GM12891 (cell line): ENCODE measurements at places on chromosomes 6 and 20.

- no peak for DNase-seq
Measured at GRCh38 chr6:155380666-155381332, 66.5 kb upstream of the TFB1M start.

DNA sequence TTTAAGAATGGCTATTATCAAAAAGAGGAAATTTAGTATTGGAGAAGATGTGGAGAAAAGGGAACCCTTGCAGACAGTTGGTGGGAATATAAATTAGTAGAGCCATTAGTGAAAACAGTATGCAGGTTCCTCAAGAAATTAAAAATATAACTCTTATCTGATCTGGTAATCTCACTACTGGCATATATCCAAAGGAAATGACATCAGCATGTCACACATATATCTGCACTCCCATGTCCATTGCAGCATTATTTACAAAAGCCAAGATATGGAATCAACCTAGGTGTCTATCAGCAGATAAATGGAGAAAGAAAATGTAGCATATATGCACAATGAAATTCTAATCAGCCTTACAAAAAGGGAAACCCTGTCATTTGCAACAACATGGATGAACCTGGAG is 2.6 kb downstream of the SIRPG start:
- no peak for DNase-seq

GRCh38 chr20:55701467-55701866 is 303.9 kb downstream of the CBLN4 start:
- DNase-seq = no peak

DNA sequence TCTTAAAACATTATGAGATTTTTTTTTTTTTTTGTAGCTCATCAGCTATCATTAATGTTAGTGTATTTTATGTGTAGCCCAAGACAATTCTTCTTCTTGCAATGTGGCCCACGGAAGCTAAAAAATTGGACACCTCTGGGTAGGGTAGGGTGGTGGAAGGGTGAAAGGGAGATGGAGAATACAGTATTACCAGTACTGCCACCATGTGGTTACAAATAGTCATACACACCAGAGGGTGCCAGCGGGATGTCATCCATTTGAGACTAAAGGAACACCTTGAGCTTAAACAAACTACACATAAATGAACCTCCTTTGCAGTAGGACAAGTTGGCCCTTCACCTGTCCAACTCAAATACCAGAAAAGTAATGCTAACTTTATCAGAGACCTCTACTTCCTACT is 601.9 kb downstream of the HTR1B start:
- DNase-seq = no peak

DNA sequence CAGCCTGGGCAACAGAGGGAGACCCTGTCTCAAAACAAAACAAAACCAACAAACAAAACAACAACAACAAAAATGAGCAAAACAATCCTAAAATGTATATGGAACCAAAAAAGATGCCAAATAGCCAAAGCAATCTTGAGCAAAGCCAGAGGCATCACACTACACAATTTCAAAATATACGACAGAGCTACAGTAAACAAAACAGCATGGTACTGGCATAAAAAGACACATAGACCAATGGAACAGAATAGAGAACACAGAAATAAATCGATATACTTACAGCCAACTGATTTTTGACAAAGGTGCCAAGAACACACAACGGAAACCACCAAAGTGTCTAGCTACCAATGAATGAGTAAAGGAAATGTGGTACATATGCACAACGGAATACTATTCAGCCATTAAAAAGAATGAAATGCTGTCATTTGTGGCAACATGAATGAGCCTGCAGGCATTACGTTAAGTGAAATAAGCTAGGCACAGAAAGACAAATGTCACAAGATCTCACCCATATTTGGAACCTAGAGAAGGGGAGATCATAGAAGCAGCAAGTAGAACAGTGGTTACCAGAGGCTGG is 16.4 kb downstream of the PXDC1 start:
- no peak for DNase-seq
